ENCODE measurements at places on chromosomes 4 and X. TPM values are rescaled to one million over a fixed set of nuclear protein-coding genes. Genes with fewer than 3 reads are reported as not detected.

VBP1 gene
- 62.8 TPM for total RNA-seq

DNA sequence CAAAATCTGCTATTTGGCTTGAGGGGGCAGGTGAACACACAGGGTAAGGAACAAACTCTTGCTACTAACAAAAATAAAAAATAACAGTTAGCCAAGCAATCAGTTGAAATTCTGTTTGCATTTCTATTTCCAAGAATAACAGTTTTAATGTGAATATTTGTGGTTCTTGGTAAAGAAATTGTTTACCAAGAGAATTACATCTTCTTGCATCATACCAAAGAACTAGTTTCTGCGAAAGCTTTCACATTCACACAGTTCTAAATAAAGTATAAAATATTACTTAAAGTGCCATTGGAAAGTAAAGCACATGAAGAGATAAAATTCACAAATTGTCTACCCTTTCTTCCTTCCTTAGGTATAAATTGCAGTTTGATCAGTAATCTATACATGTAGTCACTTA is 54.4 kb downstream of the KLHL4 start:
- no peak for DNase-seq

GRCh38 chr4:70356185-70356584 is 4.4 kb upstream of the SMR3A start:
- DNase-seq = no peak

- DNase-seq = no peak
Observed at GRCh38 chrX:154059231-154059630, 38.3 kb downstream of the MECP2 start.

CENPI gene
- total RNA-seq = 6.3 TPM

DNA sequence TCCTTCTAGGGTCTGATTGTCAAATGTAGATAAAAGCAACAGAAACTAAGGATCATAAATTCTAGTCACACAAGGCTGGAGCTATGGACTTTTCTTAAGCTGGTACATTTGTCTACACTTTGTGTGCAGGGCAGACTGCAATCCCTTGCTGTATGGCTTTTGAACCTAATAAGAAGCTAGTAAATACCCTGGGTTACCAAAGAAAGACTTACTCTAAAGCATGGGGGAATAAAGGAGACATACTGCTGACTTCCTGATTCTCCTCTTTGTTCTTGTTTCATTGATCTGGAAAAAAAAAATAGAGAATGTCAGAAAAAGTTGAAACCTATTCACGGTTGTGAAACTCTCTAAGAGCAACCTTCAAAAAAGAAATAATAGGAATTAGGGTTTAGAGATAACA is 216.6 kb upstream of the TLL1 start:
- no peak for DNase-seq

DNA sequence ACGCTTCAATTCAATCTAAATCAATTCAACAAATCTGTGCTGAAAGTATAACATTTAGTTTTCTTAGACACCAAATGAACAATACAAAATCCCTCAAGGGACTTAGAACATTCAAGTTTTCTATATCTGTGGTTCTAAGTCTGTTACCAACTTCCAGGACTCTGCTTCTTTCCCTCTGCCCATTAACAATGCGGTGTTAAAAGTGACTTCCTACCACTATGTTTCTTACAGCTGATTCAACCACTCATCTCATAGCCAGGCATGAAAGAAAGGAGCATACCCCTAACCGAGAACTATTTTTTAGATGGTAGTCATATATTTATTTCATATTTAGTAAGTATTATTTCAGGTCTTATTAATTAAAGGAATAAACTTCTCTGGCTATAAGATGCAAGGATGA is 38.9 kb downstream of the PPA2 start:
- DNase-seq = no peak

DNA sequence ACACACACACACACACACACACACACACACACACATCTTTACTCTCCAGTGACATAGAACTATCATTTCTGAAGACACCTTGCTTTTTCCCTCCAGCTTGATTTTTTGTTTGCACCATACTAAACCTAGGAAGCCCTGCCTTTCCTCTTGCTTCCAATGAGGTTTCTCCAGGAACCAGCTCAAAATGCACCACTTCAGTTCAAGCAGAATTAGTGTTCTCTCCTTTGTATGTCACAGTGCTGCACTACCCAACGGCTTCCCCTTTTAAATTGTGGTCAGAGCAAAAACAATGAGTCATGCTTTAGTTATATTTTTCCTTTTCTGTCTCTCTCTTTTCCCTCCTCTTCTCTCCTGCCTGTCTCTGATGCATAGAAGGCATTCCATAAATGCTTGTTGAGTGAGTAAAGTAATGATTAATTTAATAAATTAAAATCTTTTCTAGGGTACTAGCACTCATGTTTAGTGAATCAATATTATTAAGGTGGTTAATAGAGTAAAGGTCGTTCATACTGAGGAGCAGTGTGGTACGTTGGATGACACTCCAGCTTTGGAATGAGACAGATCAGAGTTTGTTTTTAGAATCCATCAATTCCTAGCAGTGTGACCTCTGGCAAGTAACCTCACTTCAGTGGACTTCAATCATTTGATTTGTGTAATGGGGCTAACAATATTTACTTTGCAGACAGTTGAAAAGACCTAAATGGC is 5.9 kb downstream of the RTL3 start:
- DNase-seq = no peak

DNA sequence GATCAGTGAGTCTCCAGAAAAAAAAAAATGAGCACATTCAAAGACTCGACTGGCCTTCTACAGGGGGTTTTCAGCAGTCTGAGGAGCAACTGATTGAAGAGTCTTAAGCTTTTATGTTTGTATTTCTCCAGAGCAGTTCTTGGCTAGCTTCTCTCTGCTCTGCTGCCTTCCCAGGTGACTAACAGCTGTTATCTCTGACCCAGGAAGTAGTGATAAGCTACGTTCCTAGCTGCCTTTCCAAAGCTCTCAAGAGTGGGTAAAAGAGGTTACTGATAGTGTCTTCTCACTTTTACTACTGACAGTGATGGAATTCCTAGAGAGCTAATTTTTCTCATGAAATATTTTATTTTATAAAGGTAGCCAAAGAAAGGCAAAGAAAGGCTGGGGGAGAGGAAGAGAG is 66.6 kb downstream of the ENOX2 start:
- peak; percentile 12 for DNase-seq

DNA sequence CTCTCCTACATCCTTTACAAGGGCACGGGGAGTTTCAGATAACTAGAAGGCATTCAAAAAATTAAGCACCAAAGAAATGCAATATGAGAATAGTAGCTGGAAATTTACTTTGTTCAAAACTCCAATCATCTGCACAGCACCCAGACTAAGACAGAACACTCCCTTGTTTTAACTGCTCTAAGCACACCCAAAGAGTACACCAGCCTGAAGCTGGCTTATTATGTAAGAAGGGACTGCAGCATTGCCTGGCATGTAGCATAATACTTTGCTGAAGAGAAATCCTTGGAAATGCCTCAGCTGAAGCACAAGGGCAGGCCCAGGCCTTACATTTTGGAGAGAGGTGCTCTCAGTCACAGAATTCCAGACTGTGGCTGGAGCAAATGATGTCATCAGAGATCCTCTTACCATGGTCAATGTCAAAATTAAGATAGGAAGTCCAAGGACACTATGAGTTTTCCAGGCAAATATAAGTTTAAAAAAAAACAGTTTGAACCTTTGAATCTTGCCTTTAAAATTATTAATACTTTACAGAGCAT is 14.8 kb downstream of the ARHGEF6 start:
- DNase-seq = no peak

GRCh38 chr4:38510201-38510600 is 153.8 kb upstream of the KLF3 start:
- no peak for DNase-seq

FRMPD4 gene
- total RNA-seq = 0.16 TPM

DNA sequence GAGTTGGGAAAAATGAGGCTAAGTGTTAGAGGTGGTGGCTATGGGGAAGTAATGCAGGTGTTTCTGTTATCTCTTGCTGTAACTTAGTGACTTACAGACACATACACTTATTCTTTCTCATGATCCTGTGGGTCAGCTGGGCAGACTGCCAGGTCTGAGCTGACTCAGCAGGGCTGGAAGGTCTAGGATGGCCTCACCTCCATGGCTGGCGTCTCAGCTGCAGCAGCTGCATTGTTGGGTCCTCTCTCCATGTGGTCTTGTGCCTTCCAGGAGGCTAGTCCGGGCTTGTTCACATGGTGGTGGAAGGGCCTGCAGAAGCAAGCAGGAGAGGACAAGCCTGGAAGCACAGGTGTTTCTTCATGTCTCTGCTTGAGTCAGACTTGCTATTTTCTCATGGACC is 172.7 kb downstream of the NHS start:
- peak; percentile 72 for DNase-seq

DNA sequence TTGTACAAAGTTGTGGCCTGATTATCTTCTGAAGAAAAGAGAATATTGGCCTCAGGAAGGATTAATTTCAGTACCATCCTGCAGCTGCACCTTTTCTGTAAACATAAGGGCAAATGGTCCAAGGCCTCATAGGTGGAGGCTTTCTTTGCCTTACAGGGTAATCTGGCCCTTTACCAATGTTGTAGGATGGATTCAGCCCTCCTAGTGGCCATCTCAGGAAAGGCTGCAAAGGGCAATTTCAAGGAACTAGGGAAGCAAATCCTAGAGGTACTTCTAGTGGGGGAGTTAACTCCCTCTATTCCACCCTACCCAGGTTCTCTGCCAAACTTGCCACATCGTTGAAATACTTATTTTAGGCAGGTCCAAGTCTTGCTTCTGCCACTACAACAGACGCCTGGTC is 57.6 kb downstream of the UGT2B11 start:
- no peak for DNase-seq

- DNase-seq = no peak
Observed at GRCh38 chr4:10366628-10367027, 90.6 kb downstream of the ZNF518B start.

DNA sequence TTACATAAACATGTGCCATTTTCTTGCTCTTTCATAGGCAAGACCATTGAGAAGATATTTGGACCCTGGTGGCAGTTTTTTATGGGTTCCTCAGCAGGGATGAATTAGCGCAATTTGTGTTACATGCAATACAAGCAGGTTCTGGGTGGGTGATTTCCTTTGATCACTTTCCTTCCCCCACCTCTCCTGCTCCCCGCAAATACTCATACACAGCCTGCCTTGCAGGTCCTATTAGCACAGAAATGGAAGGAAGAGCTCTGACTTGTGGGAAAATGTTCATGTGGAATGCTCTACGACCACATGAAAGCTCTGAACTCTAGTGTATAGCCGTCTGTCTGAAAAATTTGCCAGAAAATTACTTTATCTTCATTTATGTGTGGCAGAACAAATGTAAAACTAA is 361.0 kb upstream of the FAT1 start:
- no peak for DNase-seq

SPATA4 gene
- total RNA-seq = not detected

DNA sequence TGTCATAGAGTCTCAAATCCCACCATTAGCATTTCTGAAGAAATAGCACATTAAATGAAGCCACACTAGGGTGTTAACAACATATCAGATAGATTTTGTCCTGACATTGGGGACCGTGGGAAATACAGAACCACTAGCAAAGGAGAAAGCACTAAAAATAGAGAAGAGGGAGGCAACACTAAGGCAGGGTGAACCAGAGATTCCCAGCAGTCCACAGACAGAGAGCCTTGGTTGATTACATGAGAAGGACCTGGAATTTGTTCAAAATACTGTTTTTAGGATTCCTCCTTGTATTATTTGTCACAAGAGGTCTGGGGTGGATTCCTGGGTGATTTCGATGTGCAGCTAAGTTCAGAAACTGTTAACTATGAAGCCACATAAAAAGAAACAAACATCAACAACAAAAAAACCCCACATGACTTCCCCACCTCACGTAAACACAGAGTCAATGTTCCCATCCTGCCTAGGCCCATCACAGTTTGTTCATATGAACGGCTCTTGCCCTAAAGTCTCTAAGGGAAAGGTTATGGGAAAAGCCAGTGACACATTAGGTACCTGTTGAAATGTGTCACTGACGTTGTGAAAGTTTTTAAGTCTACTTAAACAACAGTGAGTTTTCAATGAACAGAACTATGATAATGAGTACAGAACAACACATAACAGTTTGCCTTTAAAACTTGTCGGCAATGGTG is 23.6 kb upstream of the GRSF1 start:
- no peak for DNase-seq

- DNase-seq = no peak
Observed at GRCh38 chr4:2757426-2757825, 1.3 kb upstream of the TNIP2 start.

ANXA3 gene
- 194 TPM for total RNA-seq

DNA sequence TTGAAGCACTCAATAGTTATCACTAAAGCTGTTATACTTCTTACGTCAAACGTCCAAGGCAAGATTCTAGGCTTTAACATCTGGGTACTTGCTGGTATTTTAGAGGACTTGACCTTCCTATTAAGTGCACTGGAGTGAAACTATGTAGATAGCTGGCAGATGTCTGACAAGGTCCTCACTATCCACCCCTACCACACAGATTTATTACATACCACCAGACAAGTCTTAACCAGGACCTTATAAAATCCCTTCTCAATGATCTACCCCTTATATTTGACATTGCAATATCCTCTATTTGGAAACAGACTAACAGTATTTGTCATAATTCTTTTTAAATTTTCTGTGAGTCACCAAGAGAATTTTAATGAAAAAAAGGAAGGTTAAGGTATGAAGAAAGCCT is 78.8 kb downstream of the PDGFC start:
- no peak for DNase-seq

PRSS12 gene
- 14.4 TPM for total RNA-seq

GRCh38 chr4:18850867-18851266 is 829.3 kb upstream of the LCORL start:
- no peak for DNase-seq

DNA sequence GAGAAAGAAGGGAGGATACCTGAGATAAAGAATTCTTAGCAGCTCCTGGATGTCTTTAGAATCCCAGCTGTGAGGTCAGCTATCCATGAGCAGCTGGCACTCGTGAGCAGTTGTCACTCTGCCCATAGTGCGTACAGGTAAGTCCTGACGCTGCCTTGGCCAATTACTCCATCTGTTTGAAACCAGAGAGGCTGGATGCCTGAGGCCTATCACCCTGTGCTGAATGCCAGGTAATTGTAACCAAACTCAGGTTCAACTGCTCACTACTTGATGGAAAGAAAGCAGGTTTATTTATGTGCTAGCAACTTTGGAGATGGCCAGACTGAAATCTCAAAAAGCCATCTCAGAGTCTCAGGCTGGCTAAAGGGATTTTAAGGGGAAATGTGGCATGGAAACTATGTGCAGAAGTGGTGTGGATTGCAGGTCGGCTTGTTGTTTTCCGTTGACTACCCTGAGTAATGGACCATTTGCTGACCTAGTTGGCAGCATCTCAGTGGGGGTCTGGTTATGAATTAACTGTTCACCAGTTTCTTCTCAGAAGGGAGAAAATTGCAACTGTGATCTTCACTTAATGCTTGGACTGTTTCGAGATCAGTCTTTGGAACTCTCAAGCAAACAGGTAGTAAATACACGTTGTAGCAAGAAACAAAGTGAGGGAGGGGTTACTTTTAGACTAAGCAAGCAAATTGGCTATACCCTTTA is 1614.0 kb upstream of the PCDH10 start:
- DNase-seq = no peak

ELOVL6 gene
- 18.1 TPM for total RNA-seq

GRCh38 chr4:190014771-190015537 is 12.1 kb downstream of the FRG2 start:
- DNase-seq = peak; percentile 44

RAB9B gene
- 3.6 TPM for total RNA-seq
